Activated naive CD8-positive, alpha-beta T cell treated with anti-CD3 and anti-CD28 coated beads, Interleukin-2, amount 10 ng/mL, durations not matched to agents 7 days and 5 days (primary cell): ENCODE measurements at places on chromosomes 4 and X. TPM values are rescaled to one million over a fixed set of nuclear protein-coding genes. Genes with fewer than 3 reads are reported as not detected.

GPRIN3 gene
- total RNA-seq = 25.5 TPM

GRCh38 chrX:11478911-11479310, 185.7 kb downstream of the AMELX start:
- no peaks in the 10 kb centered on the region for H3K4me1 ChIP-seq
- no peak overlapping the region for H3K27ac ChIP-seq
- no peaks in the 10 kb centered on the region for H3K36me3 ChIP-seq
- H3K4me3 ChIP-seq = no peak overlapping the region
- no peaks in the 10 kb centered on the region for H3K27me3 ChIP-seq

CLCN4 gene
- total RNA-seq = not detected

ADH4 gene
- total RNA-seq = not detected

GRCh38 chr4:130336585-130337217, 1240.7 kb downstream of the C4orf33 start:
- no peaks in the 10 kb centered on the region for H3K4me1 ChIP-seq
- no peak overlapping the region for H3K27ac ChIP-seq
- no peaks in the 10 kb centered on the region for H3K36me3 ChIP-seq
- no peaks in the 10 kb centered on the region for H3K27me3 ChIP-seq

- H3K4me3 ChIP-seq = no peak overlapping the region
- H3K36me3 ChIP-seq = peaks cover 12% of the 10 kb centered on the region
- DNase-seq = no peak
- H3K27ac ChIP-seq = no peak overlapping the region
Measured at GRCh38 chr4:77073981-77074380, 1.8 kb downstream of the CCNI start.

DNA sequence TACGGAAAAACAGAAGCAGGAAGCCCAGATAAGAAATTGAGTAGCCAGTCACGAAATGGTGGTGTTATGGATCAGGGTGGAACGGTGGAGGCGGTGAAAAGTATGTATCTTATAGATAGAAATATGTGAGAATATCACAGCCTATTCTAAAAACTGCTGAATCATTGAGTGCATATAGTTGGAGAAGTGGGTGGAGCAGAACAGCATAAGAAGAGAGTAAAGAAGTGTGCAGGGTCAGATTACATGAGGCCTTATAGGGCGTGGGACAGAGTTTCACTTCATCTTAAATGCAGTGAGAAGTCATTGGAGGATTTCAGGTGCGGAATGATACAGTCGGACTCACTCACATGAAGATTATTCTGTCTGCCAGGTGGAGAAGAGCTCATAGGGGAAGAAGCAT, 293.1 kb downstream of the TRIML1 start:
- H3K27me3 ChIP-seq = no peaks in the 10 kb centered on the region
- DNase-seq = no peak
- H3K27ac ChIP-seq = no peak overlapping the region
- H3K4me3 ChIP-seq = no peak overlapping the region
- H3K36me3 ChIP-seq = no peaks in the 10 kb centered on the region

DNA sequence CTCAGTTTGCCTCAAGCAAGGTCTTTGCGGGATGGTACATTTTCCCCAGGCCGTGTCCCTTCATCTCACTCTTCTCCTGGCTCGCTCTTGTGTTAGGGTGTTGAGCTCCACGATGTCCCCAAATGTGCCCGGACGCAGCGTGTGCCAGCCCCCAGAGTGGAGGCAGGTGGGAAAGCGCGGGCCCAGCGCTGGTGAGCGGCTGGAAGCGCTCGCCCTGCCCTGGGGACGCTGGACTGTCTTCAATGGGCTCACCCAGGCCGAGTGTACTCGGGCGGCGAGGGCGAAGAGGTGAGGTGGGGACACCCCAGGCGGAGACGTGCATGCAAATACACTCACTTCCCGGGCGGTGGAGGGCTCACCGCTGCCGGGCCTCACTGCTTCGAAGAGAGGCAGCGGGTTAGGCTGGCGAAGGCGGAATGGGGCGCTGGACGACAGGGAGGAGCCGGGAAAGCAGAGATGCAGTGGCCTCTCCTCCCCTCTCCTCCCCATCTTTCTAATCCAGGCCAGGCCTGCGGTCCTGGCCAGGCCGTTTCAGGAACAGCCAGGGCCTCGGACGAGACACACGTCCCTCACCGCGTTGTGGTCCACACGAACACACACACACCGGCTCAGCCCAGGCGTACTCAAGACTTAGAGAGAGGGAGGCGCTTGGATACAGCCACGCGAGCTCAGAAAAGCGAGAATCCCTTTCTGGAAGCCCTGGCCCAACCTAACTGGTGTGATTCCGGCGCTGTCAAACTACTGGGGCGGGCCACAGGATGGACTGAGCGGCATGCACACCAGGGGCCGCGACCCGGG, 2.2 kb downstream of the NKX6-1 start:
- no peaks in the 10 kb centered on the region for H3K36me3 ChIP-seq
- H3K27ac ChIP-seq = peak overlapping the region; percentile 56
- peaks cover 88% of the 10 kb centered on the region for H3K27me3 ChIP-seq
- peak; percentile 45 for DNase-seq

GRCh38 chr4:74067586-74067985, 29.1 kb upstream of the CXCL3 start:
- peaks cover 1% of the 10 kb centered on the region for H3K27me3 ChIP-seq
- H3K36me3 ChIP-seq = no peaks in the 10 kb centered on the region
- H3K27ac ChIP-seq = no peak overlapping the region
- DNase-seq = no peak
- no peak overlapping the region for H3K4me3 ChIP-seq
- no peaks in the 10 kb centered on the region for H3K4me1 ChIP-seq

DNA sequence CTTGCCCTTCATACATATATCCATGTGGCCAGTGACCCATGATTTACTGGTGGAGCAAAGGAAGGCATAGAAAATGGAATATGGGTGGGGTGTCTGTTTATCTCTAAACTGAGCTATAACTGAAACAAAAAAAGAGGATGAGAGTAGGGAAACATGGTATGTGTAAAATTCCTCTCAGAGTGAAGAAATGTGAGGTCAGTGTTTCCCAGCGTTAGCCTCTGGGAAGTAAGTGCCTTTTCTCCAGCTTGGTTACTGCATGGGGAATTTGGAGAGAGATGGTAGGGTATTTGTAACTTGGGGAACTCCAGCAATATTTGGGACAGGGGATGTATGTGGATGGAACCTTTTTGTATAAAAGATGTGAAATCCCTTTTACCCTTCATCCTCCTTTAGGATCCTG, 89.4 kb downstream of the AFF1 start:
- peaks cover 8% of the 10 kb centered on the region for H3K36me3 ChIP-seq
- H3K27me3 ChIP-seq = no peaks in the 10 kb centered on the region
- H3K27ac ChIP-seq = no peak overlapping the region
- peaks cover 31% of the 10 kb centered on the region for H3K4me1 ChIP-seq
- no peak for DNase-seq
- H3K4me3 ChIP-seq = no peak overlapping the region

DNA sequence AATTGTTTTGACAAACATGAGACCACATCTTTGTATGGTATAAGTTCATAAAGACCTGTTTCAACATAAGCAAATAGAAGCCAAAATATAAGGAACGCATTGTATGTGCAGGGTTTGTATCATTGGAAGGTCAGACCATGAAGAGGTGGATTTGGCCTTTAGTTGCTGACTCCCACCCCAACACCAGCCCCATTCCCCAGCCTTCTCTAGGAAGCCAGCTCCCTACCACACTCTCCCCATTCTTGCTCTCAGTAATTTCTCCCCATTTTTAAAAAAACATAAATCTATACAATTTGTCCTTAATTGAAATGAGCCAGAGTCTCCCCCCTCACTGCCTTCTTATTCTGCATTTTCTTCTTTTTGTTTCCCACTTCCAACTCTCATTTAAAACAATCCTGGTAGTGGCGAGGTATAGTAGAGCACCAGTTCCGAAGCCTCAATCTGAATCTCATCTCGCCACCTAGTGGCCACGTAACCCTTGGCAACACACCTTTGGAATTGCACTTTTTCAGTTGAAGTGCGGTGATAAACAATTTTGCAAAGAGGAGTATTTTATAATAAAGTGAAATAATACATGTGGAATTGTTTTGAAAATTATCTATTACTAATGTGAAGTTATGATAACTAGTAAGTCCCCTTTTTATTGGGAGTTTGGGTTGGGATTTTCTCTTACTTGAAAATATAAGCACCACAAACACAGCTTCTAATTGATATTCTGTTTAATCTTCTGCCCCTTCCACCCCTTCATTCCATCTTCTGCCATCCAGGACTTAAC, 126.6 kb downstream of the ASB9 start:
- H3K27me3 ChIP-seq = no peaks in the 10 kb centered on the region
- peak overlapping the region; percentile 78 for H3K4me3 ChIP-seq
- H3K4me1 ChIP-seq = peaks cover 20% of the 10 kb centered on the region
- peak overlapping the region; percentile 94 for H3K27ac ChIP-seq
- peaks cover 5% of the 10 kb centered on the region for H3K36me3 ChIP-seq
- peak; percentile 40 for DNase-seq

DNA sequence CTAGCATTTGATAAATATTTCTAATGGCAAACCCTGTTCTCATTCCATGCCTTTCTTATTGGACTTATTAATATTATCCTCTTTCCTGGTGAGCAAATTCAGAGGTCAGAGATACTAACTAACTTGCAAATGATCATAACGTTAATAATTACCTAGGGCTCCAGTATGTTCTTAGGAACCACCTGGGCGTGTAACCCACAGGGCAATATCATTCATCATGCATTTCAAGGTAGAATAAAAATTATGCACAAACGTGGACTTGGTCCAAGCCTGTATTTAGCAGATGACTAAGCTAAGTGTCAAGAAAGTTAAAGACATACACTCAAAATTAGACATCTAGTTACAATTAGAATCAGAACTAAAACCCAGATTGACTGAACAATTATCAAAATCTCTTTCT, 850.1 kb downstream of the TRIML1 start:
- H3K4me1 ChIP-seq = no peaks in the 10 kb centered on the region
- DNase-seq = no peak
- no peaks in the 10 kb centered on the region for H3K36me3 ChIP-seq
- H3K4me3 ChIP-seq = no peak overlapping the region
- H3K27ac ChIP-seq = no peak overlapping the region

- H3K4me1 ChIP-seq = peaks cover 3% of the 10 kb centered on the region
- no peaks in the 10 kb centered on the region for H3K27me3 ChIP-seq
- H3K36me3 ChIP-seq = no peaks in the 10 kb centered on the region
- DNase-seq = no peak
Measured at GRCh38 chr4:81422595-81422994, 49.1 kb downstream of the RASGEF1B start.

SSX2 gene
- total RNA-seq = not detected

DNA sequence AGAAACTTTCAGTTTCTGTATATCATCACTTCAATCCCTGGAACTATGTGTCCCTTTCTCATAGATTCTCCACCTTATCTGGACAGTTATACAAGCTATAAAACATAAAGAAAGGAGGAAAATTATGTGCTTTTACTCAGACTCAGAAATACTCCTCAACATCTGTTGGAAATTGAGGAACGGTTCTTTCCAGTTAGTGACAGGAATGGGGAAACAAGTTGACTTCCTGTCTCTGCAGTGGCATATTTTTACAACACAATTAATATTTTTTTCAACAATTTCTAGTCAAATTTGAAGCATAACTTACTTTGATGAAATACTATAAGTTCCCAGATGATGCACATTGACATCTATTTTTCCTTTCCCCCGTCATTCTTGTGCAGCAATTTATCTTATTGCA, 27.9 kb downstream of the ABHD18 start:
- H3K4me1 ChIP-seq = peaks cover 8% of the 10 kb centered on the region
- peak overlapping the region; percentile 39 for H3K4me3 ChIP-seq
- H3K27me3 ChIP-seq = no peaks in the 10 kb centered on the region
- peak overlapping the region; percentile 2 for H3K27ac ChIP-seq
- peaks cover 34% of the 10 kb centered on the region for H3K36me3 ChIP-seq

ENAM gene
- not detected for total RNA-seq

DNA sequence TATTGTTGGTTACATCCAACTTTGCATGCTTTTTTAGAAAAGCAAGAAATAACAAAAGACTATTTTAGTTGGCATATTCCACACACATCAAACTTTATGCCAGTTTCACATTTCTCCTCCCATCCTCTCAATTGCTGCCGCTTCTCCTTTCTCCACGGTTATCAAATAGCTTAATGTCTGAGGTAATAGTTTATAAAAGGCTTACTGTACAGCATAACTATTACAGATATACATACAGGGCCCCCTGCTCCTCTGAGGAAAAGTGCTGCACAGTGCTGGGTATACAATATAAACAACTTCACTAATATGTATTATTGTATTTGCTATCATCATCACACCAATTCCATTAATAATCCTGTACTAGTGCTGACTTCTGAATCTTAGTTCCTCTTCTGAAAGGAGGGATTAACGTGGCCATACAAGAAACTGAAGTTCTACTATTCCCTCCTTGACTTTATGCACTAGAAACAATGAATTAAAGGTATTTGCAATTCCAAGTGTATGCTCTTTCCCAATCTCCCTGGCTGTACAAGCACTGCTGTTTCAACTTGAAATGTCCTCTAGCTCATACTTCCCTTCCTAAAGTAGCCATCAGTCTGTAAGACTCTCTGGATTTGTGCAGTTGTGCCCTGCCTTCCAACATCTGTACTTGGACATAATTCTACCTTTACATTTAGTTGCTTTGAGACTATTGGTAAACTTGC, 2.5 kb downstream of the CCNI start:
- H3K27me3 ChIP-seq = no peaks in the 10 kb centered on the region
- no peak overlapping the region for H3K4me3 ChIP-seq
- peaks cover 32% of the 10 kb centered on the region for H3K4me1 ChIP-seq

- DNase-seq = no peak
- peak overlapping the region; percentile 32 for H3K4me3 ChIP-seq
- peaks cover 27% of the 10 kb centered on the region for H3K4me1 ChIP-seq
- H3K27ac ChIP-seq = no peak overlapping the region
Measured at GRCh38 chr4:40152637-40153036, 44.2 kb upstream of the RHOH start.

GRCh38 chrX:40050532-40050931, 47.2 kb downstream of the BCOR start:
- no peak overlapping the region for H3K27ac ChIP-seq
- H3K36me3 ChIP-seq = peaks cover 71% of the 10 kb centered on the region
- no peaks in the 10 kb centered on the region for H3K27me3 ChIP-seq
- no peak for DNase-seq
- peaks cover 2% of the 10 kb centered on the region for H3K4me1 ChIP-seq

DNA sequence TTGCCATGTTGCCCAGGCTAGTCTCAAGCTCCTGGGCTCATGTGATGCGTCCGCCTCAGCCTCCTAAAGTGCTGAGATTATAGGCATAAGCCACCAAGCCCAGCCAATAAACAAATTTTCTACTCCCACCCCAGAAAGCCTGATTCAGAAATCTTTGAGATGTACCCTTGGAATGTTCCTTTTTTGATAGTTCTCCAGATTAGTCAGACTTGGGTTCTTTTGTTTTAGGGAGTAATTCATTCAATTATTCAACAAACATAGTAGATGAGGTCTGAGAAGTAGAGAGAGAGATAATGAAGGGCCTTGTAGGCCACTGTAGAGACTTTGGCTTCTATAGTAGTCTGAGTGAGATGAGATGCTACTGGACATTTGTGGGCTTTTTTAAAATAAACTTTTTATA, 27.8 kb downstream of the RP2 start:
- H3K4me3 ChIP-seq = no peak overlapping the region
- no peak overlapping the region for H3K27ac ChIP-seq
- no peaks in the 10 kb centered on the region for H3K4me1 ChIP-seq
- no peak for DNase-seq
- H3K36me3 ChIP-seq = peaks cover 30% of the 10 kb centered on the region

GRCh38 chr4:7103607-7104365, 35.9 kb upstream of the GRPEL1 start:
- H3K27ac ChIP-seq = no peak overlapping the region
- peaks cover 10% of the 10 kb centered on the region for H3K4me1 ChIP-seq
- no peaks in the 10 kb centered on the region for H3K36me3 ChIP-seq
- peaks cover 17% of the 10 kb centered on the region for H3K27me3 ChIP-seq
- peak overlapping the region; percentile 93 for H3K4me3 ChIP-seq
- DNase-seq = no peak

MAGEC3 gene
- not detected for total RNA-seq

ARX gene
- total RNA-seq = not detected
